ENCODE measurements at places on chromosomes 7 and 10.

GRCh38 chr7:77269360-77270093 is 69.9 kb upstream of the FGL2 start:
- DNase-seq = no peak

DNA sequence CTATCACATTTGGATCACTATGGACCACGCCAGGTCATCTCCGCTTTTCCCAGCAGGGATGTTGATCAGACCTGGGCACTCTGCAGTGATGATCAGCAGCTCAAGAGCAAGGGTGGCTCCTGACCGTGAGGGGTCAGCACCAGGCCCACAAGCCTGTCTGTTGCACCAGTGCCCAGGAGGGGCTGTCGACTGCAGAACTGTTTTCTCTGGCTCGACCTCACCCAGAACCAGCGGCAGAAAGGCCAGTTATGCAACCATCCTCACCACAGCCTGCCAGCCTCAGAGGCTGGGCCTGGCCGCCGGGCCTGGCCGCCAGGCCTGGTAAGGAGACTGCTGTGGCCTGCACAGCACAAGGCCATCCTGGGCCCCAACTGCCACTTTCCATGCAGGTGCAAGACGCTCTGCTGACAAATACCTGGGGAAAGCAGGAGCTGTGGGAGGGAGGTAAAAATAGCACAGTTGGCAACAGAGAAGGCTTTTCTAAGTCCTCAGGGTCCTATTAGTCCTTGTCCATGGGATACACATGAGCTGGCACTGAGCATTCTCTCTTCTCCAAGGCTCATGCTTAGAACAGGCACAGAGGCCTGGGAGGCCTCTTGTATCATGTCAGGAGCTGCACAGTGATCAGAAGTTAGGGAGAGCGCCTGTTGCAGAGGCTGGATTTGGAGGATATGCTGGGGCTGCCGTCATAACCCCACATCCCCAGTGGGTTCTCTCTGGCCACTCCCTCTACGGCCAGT is 17.5 kb downstream of the KCNMA1 start:
- DNase-seq = no peak

DNA sequence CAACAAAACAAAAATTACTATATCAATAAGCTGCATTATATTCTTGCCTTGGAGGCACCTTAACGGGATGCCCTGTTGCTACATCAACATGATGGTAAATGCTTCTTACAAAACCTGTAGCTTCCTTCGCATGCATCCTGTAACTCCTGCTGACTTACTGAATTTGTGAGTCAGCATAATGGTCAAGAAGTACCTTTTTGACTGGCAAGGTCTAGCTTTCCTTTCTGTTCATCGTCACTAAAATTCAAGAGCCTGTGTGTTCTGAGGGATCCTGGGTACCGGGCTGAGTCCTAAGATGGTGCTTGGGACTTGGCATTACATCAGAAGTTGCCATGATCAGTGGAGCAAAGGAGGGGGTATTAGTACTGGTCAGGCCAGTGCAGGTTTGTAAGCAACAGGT is 4.9 kb downstream of the PFKFB3 start:
- DNase-seq = no peak

GRCh38 chr10:43867667-43868565 is 219.2 kb upstream of the ZNF32 start:
- DNase-seq = no peak

DNA sequence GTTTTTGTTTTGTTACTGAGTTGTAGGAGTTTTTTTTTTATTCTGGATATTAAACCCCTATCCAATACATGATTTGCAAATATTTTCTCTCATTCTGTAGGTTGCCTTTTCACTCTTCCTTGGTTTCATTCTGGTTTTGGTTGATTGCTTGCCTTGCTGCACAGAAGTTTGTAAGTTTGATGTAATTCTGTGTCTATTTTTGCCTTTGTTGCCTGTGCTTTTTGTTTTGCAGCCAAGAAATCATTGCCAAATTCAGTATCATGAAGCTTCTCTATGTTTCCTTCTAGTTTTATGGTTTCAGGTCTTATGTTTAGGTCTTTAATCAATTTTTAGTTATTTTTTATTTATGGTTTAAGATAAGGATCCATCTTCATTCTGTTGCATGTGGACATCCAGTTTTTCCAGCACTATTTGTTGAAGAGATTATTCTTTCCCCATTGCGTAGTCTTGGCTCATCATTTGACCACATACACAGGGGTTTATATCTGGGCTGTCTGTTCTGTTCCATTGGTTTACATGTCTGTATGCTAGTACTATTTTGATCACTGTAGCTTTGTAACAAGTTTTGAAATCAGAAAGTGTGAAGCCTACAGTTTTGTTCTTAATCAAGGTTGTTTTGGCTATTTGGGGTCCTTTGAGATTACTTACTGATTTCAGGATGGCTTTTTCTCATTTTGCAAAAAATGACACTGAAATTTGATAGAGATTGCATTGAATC is 26.4 kb downstream of the BMPR1A start:
- DNase-seq = no peak

DNA sequence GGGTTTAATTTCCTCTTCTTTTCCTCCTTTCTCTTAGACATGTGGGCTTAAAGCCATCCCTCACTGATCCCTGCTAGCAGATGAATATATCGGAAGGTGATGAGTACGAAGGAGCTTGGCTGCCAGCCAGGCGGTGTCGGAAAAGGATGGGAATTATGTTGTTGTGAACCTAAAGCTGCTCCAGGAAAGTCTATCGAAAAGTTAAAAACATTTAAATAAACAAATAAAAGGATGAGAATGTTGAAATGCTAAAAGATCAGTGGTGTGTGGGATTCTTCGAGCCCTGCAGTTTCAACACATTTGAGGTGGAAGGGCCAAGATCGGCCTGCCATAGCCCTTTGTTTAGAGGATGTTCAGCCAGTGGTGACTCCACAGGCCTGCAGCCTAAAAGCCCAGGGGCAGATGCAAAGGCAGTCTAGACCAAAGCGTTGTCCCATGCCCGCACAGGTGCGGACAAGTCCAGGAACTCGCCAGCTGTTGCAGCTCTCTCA is 107.9 kb downstream of the JCAD start:
- no peak for DNase-seq

- no peak for DNase-seq
Measured at GRCh38 chr10:61455656-61456055, 2.5 kb upstream of the TMEM26 start.

Measured in LNCaP clone FGC (cell line).